Inflammatory macrophage (primary cell): ENCODE measurements at places on chromosomes 2 and 18.

- no peak for DNase-seq
These were observed 602 bp upstream of the VWC2L start for GRCh38 chr2:214410128-214410775.

DNA sequence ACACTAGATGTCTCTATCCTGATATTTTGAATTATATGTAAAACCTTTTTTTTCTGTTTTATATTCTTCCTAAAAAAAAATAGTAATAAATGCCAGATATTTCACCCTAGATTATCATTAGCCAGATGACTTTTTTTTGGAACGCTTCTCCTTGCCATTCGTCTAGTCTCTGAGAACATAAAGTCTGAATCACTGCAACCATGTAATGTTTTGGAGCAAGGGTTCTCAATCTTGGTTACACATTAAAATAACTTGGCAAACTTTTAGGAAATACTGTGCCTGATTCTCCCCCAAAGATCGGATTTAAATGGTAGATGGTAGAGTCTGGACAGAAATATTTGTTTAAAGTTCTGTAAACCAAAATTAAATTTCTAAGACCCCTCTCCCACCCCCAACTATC is 21.0 kb downstream of the SLC25A52 start:
- DNase-seq, result no peak

DNA sequence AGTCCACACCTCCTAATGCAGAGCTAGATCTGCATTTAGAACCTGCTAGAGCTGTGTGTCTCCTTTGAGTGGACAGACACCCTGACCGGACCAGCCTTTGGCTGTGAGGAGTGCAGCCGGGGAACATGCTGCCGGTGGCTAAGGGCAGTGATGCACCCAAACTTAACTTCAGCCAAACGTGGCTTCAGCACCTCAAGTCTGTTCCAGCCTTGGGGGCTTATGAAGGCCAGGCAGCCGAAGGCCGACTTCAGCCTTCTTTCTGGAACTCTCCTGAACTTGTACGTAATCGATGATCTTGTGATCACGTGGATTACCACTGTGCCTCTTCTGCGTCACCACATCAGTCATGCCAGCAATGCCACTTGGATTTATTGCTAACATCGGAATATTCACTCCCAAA is 49.1 kb downstream of the POMC start:
- no peak for DNase-seq

DNA sequence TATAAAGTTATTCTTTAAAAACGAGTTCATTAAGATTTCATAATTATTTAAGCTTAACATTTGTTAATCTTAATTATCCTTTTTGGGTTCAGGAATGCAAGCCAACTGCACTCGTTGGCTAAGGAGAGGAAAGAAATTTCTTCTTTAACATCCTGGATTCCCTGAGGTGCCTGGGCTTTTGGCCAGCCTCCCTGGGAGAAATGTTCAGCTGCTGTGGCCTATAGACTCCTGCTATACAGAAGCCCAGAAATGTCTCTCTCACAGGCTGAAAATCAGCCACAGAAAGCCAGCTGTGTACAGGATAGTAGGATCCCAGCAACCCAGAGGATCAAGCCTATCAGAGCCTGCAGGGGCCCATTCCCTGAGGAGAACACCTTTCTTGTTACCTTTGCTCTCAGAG is 430.3 kb downstream of the XIRP2 start:
- no peak for DNase-seq

- no peak for DNase-seq
These were observed 106.5 kb downstream of the EVA1A start for GRCh38 chr2:75454241-75454620.

DNA sequence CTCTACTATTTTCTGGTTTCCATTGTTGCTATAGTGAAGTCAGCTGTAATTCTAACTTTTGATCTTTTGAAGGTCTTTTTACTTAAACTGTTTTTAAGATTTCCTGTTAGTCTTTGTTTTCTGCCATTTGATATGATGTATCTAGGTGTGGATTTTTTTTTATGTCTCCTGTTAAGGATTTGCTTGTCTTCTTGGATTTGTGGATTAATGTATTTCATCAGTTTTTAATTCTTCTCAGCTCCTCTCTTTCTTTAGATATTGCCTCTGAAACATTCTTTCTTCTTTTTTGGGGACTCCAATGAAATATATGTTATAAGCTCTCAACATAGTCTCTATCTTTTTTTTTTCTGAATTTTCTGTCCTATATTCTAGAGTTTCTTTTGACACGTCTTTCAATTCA is 24.8 kb upstream of the THUMPD2 start:
- DNase-seq, result no peak

DNA sequence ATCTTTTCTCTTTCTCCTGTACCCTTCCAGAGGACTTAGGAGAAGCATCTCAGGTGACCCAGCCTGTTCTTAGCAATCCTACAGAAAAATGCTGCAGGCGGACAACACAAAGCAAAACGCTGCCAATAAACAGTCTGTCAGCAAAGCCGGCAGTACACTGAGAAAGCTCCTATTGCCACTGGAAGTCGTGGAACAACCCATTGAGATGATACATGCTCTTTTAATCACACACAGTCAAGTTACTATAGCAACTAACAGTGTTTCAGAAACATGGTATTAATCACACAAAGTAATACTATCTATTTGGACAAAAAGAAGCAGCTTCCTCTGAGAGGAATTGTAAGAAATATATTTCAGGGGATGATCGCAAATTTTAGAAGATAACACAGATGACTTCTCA is 10.5 kb downstream of the CTLA4 start:
- no peak for DNase-seq

DNA sequence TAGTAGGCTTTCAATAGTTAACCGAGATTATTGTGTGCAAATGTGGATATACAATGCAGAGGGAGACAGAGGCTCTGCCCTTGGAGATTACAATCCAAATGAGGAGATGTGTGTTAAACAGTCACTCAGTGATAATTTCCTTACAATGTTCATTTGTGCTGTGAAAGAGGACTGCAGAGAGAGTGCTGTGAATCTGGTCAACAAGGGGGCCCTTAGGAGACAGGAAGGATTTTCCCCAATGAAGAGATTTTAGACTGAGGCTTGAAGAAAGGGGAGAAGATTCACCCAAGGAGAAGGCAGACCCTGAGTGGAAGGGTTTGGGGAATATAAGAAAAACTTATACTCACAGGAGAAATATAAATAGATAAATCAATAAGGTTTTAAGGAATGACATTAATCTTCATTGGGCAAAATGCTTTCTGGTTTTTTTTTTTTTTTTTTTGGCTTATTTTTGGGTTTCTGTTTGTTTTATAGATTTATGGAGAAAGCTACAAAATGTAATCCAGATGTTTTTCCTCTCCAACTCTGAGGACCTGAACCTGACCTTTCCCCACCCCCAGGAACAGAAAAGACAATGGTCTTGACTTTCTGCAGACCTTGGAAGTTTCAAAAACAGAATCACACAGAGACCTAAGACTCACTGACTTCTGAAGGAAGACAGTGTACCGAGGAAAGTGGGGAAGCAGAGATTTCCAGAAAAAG is 151.3 kb upstream of the SERPINE2 start:
- no peak for DNase-seq
